ENCODE measurements at places on chromosomes 2 and 18. TPM values are rescaled to one million over a fixed set of nuclear protein-coding genes. Genes with fewer than 3 reads are reported as not detected.

DNA sequence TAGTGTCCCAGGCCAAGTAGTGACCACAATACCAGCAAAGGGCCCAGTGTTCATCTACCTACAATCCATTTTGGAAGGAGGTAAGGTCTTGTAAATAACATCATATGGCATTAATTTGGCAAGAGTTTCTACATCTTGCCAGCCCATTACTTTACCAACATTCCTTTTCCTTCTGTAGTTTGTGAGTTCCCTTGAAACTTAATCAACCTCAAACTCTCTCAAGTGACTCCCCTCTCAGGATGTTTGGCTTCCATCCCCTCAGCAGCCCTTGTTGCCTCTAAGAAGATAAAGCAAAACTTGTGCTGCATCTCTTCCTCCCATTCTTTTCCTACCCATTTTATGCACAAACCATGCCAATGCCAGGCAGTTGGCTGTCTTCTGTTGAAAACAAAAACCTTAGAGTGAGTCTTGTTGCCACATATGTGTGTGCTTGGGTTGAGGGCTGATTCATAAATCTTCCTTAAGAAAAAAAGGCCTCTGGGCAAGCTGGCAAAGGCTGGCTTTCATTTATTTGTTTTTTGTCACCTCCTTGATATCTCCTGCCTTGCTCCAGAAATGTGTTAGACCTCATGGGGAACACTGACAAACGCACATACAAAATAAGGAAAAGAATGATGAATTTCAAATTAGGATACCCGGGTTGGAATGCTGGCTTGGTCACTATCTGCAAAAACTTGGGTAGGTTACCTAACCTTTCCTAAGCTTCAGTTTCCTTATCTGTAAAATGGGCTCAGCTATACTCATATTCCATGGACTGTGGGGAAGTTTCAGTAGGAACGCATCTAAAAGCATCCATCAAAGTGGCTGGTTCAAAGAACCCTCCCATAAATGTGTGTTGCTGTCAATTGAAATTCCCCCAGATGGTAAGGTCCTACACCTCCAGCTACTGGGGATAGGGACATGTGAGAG, 29.4 kb upstream of the ST3GAL5 start:
- DNase-seq, result no peak

DNA sequence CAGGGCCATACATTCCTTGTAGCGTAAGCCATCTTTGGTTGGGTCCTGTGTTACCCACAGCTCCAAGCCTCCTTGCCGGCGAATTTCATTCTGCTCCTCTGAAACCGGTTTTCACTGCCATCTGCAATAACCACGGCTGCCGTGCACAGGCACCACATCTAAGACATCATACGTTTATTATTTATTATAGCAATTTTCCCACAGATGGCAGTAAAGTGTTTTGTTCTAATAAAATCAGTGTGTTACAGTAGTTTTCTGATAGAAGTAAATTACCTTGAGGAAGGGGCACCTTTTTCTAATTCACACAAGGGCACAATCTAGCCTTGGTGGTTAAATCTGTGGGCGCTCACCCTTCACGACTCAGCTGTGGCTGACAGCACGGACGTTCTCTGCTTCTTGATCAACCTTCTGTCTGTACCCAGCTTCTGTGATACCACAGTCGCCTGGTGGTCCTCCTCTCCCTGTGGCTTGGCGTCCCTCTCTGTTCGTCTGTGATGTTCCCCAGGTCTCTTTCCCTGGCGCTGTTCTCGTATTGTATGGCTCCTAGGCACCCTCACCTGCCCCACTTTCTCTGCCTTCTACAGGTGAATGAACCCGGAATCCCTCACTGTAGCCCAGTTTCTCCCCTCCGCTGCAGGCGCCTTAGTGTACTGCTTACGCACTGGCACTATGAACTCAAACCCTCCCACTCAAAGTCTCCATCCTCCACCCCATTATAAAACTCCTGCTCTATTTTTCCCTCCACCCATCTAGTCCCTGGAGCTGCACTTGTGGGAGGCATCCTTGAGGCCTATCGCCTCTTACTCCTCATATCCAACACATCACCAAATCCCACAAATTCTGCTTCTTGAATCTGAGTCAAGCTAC, 236.8 kb downstream of the DYSF start:
- DNase-seq, result no peak

Gene CD8A
- total RNA-seq, result not detected

Gene RTN4
- 604 TPM for total RNA-seq

Gene COL5A2
- total RNA-seq, result 45.5 TPM

Gene DRC1
- 0.25 TPM for total RNA-seq

Gene SP100
- 54.0 TPM for total RNA-seq

GRCh38 chr18:64331419-64331818, 182.5 kb upstream of the LINC00305 start:
- no peak for DNase-seq

- peak; percentile 57 for DNase-seq
These were observed 26.7 kb upstream of the CD226 start for GRCh38 chr18:69974365-69974764.

GRCh38 chr2:150494234-150494945, 6.9 kb upstream of the RND3 start:
- no peak for DNase-seq

- DNase-seq, result no peak
These were observed 125.5 kb downstream of the MSH2 start for GRCh38 chr2:47528455-47528854.

DNA sequence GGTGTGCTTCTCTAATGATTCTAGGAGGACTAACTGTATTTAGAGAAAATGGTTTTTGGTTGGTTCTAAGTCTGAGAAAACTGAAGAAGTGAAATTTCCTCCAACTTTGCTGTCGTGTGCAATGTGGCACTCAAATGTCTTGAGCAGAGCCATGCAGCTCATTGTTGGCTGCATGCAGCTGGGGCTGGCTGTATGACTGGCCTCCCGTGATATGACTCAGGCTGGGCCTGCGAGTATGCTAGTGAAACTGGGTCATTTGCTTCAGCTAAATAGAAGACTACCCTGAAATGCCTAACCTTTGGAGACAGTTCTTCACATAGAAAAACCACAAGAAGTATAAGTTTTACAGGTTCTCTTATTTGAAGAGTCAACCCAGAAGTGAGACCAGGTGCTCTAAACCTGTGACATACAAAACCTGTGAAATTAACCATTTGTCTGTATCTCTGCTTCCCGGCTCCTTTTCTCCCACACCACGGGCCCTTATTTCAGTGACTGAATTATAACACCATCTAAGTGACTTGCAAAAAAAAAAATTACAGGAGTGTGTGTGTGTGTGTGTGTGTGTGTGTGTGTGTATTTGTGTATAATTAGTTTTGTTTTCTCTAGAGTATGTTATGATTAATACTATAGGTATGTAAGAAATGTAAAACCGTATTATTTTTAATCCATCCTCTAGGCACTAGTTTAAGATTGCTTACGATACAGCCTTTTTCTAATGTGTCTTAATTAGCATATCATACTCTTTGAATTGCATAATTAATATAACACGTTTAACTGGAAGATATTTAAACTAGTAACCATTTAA, 15.9 kb downstream of the POLI start:
- peak; percentile 77 for DNase-seq

All from renal cortical epithelial cell (primary cell).